ENCODE measurements at places on chromosomes 6 and 20.
A peak's percentile ranks its signal among the peaks of the same experiment; 100 is the strongest.

DNA sequence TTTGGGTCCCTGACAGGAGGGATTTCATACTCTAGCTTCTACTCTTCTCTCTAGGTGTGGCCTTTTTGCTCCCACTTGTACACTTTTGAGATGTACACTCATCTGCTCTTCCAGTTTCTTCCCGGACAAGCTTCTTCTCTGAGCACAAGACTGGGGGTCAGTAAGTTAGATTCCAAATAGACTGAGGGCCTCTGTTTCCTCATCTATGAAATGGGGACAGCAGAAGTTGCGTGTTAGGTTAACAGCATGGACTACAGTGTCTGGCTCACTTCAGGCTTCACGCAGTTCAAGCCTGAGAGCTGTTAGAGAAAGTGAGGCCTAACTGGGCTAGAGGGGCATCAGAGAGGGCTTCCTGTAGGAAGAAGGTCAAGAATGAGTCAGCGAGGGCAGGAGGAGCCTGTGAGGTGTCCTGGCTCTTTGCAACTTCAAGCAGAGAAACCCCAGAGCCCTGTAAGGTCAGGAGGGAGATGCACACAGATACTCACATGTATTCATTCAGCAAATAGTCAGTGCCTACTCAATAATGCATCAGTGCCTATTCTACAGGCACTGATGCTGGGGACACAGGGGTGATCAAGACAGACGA lies 20.6 kb downstream of the XKR7 start:
- DNase-seq, result no peak

DNA sequence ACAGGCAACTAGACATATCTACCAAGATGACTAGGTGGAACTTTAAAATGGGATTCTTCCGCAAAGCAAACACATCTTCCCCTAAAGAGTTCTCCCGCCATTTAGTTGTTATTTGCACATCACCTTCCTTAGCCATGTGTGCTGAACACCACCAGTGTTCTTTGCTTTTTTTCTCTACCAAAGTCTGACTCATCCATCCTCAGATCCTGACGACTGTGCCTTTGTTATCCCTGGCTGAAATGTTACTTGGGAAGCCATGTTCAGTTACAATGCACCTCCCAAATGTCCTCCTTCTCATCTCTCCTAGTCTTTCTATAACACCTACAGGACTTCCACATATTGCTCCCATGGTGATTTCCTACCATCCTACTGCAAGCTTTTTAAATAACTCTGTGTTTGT lies 593.5 kb upstream of the ARID1B start:
- DNase-seq, result no peak

DNA sequence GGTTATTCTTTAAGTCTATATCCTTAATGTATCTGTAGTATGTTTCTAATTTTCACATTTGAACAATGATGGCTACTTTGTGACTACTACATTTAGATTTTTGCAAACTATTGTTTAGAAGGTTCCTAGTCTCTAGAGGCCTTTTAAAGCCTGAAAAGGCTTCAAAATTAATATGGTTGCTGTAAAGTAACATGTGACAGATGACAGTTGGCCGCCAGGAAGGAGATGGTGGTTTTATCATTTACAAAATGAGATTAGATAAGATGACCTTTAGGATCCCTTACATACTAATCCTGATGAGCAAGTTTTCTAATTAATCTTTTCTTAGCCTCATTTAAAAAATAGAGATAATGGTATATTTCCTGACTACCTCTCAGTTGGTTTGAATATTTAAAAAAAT lies 18.8 kb downstream of the SCAF8 start:
- DNase-seq, result no peak

GRCh38 chr6:13913226-13914001 lies 11.3 kb upstream of the RNF182 start:
- DNase-seq, result no peak

- no peak for DNase-seq
These were observed 142.0 kb downstream of the ARHGAP18 start for GRCh38 chr6:129568015-129568414.

- DNase-seq, result no peak
These were observed 4.4 kb downstream of the GSS start for GRCh38 chr20:34951252-34951651.

DNA sequence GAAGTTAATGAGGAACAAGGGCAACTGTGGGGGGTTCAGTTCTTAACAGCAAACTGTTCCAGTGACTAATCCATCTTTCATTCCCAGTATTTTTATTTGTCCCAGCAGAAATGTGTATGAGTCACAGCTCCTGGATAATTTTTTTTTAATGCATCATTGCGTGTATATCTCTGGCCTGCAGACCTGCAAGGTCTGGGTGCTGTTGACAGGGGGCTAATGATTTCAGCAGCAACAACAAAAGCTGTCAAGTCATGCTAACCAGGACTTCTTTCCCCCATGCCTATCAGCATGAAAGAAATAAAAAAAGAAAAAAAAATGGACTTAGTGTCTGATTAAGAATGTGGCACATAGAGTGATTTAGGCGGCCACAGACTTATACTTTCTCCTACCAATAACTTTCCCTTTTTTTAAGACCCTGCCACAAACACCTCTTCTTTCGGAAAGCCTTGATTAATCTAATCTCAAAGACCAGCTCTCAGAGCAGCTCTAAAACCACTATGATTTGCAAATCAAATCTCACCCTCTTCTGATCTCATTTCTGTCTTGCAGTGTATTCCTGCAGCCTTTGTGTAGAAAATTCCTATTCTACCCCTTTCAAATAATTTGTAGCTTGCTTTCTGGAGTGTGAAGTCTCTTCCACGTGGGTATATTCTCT lies 14.2 kb upstream of the PREX1 start:
- DNase-seq, result peak; percentile 57

DNA sequence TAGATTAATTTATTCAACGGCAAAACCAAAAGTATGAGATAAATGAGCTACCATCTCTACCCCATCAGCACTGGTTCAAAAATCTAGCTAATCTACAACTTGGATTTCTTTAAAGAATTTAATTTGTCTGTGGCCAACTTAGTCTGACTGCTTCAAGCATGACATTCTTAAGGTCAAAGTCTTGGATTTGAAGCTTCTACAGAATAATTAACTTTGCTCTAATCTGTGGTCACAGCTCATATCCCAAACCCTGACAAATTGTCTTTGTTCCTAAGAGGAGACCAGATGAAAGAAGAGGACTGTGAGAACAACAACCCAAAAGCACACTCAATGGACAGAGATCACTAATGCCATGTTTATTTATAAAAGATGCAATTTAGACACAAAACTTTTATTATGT lies 166.9 kb upstream of the EPHA7 start:
- DNase-seq, result no peak

DNA sequence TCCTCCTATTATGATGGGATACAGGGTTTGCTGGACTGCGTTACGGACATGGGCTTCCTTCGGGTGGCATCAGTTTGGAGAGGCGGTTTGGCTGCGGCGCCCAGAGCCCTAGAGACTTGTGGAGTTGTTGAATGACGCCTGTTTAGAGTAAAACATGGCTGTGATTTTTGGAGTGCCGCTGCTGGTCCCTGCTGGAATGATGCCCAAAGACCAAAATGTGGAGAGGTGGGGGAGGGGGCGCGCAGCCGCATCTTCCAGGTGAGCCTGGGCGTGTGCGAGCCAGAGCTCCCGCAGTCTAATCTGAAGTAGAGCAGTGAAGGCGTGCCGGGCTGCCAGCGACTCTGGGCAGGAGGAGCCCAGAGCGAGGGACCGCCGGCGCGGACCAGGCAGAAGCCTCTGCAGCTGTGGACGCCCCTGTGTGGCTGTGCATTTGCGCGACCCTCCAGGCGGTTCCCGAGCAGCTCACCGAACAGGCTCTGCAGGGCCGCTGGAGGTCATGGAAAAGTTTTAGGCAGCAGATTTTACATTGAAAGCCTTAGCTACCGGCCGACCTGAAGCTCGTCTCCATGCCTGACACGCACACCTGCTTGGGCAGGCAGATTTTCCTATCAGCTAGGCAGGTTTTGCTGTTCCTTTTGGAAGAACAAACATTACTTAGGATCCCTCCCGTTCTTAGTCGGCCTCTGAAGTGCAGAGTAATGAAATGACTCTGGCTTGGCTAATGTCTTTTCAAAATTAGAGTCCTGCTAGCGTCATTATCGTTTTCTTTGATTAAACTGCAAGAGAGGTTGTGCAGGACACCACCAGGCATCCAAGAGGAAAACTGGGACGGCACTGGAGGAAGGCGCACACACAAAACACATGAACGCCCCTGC lies 298.2 kb downstream of the PHACTR1 start:
- no peak for DNase-seq

- DNase-seq, result no peak
These were observed 9.0 kb upstream of the OVOL2 start for GRCh38 chr20:18066421-18067333.

DNA sequence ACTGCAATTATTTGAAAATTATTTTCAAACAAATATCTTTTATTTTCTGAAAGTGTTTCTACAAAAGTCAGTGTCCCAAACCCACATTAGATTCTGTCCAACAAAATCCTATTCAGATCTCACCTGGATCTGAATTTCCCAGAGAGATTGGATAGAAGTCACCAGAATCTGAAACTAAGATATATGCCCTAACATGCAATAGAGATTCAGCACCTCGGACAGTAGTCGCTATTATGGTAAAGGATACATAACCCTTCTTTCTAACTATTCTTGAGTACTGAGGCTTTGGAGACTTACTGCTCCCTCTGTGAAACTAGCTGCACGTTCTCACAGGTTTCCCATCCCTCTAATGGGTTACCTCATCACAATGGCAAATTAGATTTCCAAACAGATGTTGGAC lies 151.4 kb downstream of the ID4 start:
- no peak for DNase-seq

GRCh38 chr6:79396625-79397024 lies 140.6 kb downstream of the LCA5 start:
- DNase-seq, result no peak

DNA sequence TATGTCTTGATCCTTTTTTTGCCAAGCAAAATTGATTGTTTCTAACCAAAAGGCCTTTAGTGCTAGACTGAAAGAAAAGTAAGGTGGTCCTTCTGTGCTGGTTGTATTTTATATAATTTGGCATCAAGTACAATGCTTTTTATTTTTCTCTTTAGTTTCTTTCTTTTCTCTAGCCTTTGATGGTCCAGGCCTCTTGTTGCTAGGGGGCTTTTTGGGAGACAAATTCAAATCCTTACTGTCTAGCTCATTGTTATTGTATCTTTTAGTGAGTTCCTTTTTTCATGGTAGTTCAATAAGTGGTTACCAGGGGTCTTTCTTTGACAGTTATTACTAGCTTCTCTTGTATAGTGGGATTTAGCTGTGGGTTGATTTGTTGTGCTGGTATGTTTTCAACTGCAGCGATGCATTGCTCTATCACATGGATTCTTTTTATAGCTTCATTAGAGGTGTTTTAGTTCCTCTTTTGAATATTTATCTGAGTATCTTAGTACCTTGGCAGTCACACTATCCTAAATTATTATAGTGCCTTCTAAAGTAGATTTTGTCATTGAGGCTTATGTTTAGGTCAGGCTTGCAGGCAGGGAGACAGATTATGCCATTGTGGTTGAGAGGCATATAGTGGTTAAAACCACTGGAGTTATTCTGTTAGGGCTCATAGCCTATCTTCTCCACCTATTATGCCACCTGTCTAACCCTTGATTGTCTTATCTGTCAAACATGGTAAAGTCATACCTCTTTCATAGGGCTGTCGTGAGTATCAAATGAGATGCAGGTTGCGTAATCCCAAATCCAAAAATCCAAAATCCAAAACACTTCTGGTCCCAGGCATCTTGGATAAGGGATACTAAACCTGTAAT lies 49.5 kb downstream of the KCNS1 start:
- DNase-seq, result no peak

- DNase-seq, result no peak
These were observed 349.2 kb downstream of the ZFAND3 start for GRCh38 chr6:38168699-38169098.

DNA sequence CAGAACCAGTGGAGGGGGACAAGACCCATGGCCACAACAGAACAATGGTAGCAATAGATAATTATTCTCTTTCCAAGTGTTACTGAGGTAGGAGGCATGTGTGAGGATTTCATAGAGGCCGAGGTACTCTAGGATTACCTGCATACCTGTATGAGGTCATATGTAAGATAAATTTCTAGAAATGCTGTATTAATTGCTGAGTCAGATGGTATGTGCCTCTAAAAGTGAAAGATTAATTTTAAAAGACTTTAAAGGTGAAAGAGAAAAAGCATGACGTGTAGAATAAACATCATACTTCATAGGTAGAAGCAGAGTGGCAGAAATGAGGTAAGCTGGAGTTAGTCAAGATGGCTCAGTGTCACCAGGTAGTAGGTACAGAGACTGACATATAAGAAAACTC lies 51.6 kb downstream of the ZHX3 start:
- no peak for DNase-seq

GRCh38 chr20:49747707-49748524 lies 34.2 kb upstream of the B4GALT5 start:
- no peak for DNase-seq

- DNase-seq, result no peak
These were observed 4.4 kb downstream of the CAPN11 start for GRCh38 chr6:44162876-44163625.

GRCh38 chr6:15491255-15491985 lies 171.4 kb downstream of the DTNBP1 start:
- peak; percentile 10 for DNase-seq
